ENCODE measurements at places on chromosomes 5 and 9.

DNA sequence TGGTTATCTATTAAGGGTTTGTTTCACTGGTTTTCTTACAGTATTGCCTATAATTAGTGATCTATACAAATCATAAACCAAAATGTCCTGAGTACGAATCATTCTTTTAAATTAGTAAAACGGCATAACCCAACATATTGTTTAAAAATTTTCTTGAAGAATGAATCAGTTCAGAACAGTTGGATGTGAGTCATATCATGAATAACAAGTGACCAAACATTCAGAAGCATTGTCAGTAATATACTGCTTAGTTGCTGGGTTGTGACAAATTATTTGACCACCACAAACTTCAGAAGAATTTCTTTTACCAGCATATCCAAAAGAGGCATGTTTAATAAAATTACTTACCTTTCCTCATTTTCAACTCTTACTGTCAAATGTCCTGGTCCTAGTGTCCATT is 111.2 kb downstream of the UNC13B start:
- DNase-seq = no peak

DNA sequence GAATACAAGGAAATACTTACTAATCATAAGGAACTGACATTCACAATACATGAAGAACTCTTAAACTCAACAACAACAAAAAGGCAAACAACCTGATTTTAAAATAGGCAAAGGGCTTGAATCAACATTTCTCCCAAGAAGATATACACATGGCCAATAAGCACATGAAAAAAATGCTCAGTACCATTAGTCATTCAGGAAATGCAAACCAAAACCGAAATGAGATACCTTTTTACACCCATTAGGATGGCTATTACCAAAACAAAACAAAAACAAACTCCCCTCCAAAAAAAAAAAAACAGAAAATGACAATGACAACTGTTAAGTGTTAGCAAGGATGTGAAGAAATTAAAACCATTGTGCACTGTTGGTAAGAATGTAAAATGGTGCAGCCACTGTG is 104.1 kb upstream of the ZNF462 start:
- no peak for DNase-seq

DNA sequence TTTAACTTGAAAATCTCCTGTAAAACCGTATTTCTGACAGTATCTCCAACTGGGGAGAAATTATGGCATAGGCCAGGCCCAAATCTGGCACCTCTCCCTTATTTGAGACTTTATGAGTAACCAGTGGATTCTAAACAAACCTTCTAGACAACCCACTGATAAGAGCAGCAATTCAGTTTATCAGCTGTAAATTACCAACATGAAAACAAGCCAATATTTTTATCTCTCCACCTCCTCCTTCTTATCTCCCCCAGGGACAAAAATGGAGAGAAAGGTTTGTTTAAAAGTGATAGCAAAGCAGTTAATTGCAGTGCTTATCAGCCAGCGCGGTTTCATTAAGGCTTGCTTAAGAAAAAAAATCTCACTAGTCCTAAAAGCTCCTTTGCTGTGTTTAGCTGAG is 53.8 kb downstream of the KCNV2 start:
- no peak for DNase-seq

GRCh38 chr5:166031926-166032325 is 2259.5 kb upstream of the WWC1 start:
- DNase-seq = no peak
